ENCODE measurements at places on chromosomes 11 and 22.

GRCh38 chr11:85029964-85030363 is 597.2 kb downstream of the DLG2 start:
- DNase-seq = no peak

DNA sequence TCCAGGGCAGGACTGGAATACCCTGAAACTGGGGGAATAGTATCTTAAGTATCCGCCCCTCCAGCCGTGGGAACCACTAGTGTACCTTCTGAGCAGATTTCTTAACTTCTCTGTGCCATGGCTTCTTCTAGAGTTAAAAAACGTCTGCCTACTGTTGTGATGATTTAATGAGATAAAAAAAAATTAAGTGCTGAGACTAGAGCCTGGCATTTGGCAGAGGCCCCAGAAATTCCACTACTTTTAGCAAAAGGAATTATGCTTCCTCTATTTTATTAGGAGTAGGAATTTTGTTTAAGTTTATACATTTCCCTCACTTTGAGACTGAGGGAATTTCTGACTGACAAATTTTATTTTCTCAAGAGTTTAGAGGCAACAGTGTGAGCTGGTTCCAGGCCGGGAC is 371.2 kb upstream of the B3GAT1 start:
- DNase-seq = no peak

DNA sequence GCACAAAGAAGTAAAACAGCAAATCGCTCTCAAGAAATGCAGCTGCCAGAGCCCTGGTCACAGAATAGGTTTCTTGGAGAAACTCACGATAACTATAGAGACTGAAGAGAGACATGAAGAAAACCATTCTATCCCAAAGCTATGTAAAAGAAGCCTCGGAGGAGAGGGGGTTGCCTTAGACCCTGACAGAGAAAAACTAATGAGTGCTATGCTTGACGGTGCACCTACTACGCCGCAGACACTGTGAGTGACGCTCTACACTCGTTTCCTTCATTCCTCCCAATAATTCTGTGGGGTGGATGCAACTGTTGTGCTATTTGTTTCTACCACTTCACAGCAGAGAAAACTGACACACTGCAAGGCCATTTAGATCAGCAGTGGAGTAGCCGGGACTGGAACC is 121.8 kb downstream of the ETS1 start:
- no peak for DNase-seq

DNA sequence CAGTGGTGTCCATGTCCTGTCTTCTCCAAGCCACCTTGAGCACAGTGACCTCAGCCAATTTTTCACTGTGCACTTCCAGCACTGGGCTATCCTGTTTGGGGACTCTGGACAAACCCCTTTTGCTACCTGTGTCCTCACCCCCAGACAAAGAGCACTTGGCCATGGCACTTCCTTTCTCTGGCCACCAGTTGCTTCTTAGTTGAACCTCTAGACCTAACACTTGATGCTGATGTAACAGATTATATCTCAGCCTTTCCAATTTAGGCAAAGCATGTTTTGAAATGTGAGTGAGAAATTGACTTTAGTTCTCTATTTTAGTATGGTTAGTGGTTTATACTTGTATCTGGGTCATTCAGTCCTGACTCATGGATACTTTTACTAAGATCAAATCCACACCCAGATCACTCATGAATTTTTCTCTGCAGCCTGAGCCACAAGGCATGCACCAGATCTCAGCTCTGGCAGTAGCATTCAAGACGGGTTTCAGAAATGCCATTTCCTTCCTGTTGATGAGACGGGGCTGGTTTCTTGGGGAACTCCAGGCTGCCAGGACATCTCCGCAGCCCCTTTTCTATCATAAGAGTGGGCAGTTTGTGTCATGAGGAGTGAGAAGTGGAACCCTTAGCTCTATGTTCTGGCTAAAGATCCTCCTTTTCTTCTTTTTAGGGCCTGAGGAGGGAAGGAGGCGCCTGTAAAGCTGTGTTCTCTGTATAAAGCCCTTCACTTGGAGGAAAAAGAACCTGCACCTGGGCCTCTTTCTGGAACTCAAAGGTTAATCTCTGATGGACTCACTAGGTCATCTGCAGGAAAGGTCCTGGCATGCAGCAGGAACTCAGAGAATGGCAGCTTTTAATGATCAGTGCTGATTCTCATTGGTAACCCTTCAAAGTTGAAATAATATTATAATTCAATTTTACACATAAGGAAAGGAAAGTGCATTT is 185.6 kb upstream of the TENM4 start:
- DNase-seq = no peak

- no peak for DNase-seq
These were observed 267.2 kb downstream of the NTM start for GRCh38 chr11:131637469-131638175.

DNA sequence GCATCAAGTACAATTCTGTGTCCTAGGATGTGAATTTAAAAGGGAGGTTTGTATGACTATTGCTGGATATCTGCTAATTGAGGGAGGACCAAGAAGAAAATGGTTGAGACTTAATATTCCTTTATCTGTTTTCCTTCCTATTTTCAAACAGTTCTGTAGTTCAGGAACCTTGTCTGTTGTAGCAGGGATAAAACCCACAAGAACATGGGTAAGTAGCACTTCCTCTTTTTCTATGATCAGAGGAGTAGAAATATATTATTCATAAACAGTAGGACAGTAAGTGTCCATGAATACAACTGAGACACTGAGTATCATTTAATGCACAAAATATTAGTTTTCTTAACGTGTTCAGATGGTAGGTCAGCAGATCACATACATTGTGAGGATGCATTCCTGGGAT is 7.6 kb downstream of the MS4A3 start:
- DNase-seq = no peak

All from upper lobe of right lung (tissue), 1 donor.